NCI-H1436 treated with DMSO at 0.1 percent for 48 hours (cell line): ENCODE measurements at places on chromosomes 13 and 19.

GRCh38 chr19:29217616-29218015 is 4.7 kb upstream of the UQCRFS1 start:
- DNase-seq, result no peak

- no peak for DNase-seq
These were observed 223.8 kb downstream of the MAB21L1 start for GRCh38 chr13:35252536-35253205.

GRCh38 chr13:51361106-51361505 is 21.6 kb downstream of the SERPINE3 start:
- no peak for DNase-seq

- no peak for DNase-seq
These were observed 13.0 kb downstream of the PGLYRP1 start for GRCh38 chr19:46009530-46010510.

- DNase-seq, result no peak
These were observed 48.9 kb upstream of the TDRD3 start for GRCh38 chr13:60348097-60348496.

DNA sequence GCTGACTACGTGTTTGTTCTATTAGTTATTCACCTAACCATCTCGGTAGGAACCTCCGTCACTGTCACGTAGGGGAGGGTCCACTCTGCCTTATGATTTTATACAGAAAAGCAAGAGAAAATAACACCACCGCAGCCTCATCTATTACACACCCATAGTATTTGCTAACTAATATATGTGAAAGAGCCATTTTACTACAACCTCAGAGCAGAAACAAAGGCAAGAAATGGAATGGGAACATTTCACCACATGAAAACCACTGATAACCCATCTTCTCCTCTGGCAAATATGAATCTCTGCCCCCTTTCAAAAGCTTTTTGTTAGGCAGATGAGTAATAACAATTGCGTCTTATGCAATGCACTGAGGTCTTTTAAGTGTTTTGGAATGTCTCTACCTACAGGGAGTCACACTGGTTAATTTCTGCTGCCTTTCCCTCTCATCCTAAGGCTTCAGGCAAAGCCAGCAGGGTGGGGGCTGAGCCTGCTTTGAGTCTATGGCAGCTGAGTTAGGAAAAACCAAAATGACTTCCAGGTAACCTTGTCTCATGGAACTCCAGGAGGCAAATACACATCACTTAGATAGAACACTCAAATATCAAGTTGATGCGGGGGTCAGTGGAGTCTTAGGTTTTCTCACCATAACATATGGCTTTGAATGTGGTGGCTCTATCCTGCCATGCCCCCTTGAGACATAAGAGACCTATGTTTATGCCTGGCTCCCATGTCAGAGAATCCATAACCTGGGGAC is 15.0 kb downstream of the TSHZ3 start:
- DNase-seq, result no peak

- DNase-seq, result no peak
These were observed 724.5 kb downstream of the SLITRK6 start for GRCh38 chr13:85074543-85075313.
